Myocyte (in vitro differentiated cells): ENCODE measurements at places on chromosomes 7 and 10. TPM values are rescaled to one million over a fixed set of nuclear protein-coding genes. Genes with fewer than 3 reads are reported as not detected.
A peak's percentile ranks its signal among the peaks of the same experiment; 100 is the strongest.

DNA sequence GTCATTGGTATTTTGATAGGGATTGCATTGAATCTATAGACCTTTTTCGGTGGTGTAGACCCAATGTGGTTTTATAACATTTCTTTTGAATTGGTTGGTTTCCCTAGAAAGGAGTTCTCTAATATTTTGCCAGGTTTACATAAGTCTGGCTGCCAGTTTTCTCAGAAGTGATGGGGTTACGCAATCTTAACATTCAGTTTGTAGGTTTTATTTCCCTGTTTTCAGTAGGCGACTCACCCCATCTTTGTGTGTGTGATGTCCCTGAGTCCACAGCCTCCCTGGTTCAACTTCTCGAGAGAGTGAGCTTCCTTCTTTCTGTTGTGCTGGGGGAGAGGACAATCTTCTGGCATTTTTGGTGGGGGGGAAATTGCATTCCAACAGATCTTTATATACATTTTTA is 9.6 kb upstream of the KIF5B start:
- peak; percentile 26 for DNase-seq

The PRLHR gene
- total RNA-seq = not detected in 2 replicates

GRCh38 chr10:98376485-98376884 is 38.5 kb downstream of the PYROXD2 start:
- no peak for DNase-seq

GRCh38 chr10:26743091-26743490 is 45.6 kb downstream of the PDSS1 start:
- DNase-seq = no peak

DNA sequence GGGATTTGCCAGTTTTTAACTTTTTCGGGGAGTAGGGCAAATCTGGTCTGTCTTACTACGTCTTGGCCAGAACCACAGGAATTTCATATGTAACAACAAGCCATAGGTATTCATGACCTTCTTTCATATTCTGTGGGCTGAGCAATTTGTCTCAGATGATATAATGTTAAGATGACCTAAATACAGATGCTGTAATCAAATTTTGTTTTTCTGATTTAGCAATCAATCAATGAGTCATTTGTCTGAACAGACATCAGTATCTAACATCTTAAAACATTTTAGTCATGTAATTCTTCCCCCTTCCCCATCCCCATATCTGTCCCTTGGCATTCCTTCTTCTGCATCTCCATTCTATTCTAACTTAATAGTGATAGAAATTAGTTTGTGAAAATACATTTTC is 24.8 kb upstream of the NME8 start:
- DNase-seq = no peak

- DNase-seq = peak; percentile 88
Observed at GRCh38 chr7:96949766-96950165, 55.6 kb upstream of the DLX6 start.

The GALNT17 gene
- total RNA-seq = 3.5 and 6.2 TPM in 2 replicates

GRCh38 chr10:97138846-97139245 is 46.9 kb downstream of the SLIT1 start:
- no peak for DNase-seq

DNA sequence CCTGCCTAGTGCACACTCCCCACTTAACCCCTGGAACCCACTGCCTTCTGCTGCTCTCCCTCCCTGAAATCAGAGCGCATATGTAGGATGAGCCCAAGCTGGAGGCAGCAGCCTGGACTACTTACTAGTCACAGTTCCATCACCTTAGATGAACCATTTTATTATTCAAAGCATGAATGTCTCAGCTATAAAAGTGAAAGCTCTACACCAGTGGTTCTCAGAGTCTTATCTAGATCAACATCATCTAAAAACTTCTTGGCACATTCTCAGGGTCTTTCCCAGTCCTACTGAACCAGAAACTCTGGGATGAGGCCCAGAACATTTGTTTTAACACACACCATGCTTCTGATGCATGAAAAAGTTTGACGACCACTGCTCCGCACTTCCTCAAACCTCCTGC is 100.3 kb upstream of the ANK3 start:
- no peak for DNase-seq

DNA sequence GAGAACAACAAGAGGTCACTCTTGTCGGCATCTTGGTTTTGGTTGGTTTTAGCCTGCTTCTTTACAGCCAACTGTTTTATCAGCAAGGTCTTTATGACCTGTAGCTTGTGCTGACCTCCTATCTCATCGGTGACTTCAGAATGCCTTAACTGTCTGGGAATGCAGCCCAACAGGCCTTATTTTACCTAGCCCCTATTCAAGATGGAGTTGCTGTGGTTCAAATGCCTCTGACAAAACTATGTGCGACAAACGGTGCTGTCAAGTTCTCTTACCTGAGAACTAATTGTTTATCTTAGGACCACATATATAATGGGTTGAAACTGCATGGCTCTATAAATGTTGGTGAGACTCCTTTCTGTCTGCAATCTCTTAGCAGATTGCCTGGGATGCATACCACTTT is 35.9 kb upstream of the POT1 start:
- DNase-seq = no peak

DNA sequence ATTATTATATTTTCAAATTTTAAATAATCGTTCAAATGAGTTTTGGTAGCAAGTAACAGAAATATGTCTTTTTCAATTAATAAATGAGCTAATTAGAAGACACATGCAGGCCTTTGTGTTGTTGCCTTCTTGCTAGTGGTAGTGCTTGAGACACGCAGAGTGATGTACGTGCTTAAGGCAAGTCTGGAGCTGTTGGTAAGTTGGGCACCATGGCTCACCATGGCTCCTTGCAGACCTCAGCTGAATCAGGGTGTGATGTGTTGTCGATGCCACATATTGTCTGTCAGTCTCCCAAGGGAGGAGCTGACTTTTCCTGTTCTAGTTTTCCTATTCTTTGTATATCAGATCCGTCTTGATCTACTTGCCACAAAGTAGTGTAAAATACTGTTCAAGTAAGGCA is 8.3 kb downstream of the CDK14 start:
- DNase-seq = no peak

DNA sequence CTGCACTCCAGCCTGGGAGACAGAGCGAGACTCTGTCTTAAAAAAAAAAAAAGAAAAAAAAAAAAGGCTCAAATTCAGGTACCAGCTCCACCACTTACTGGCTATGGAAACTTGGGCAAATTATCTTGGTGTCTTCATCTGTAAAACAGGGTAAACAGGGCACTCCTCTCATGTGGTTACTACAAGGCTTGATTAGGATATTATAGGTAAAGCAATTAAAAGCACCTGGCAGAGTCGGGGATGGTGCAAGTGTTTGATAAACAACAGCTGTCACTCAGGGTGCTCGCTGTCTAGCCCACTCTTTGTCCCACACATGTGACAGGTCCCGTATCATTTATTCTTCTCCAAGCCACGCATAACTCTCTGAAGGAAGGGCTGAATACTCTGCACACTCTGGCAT is 96.9 kb downstream of the SORBS1 start:
- DNase-seq = no peak

- no peak for DNase-seq
Observed at GRCh38 chr7:141551782-141552181, 572 bp downstream of the AGK start.

The PIP gene
- total RNA-seq = not detected in 2 replicates

GRCh38 chr10:7397049-7398035 is 13.5 kb downstream of the SFMBT2 start:
- DNase-seq = no peak

The BTBD16 gene
- 1.2 TPM in 1 of 2 replicates, not detected in the other for total RNA-seq

The GOLGA7B gene
- 0.29 and 0.42 TPM in 2 replicates for total RNA-seq

The CAMK2B gene
- 31.8 and 34.0 TPM in 2 replicates for total RNA-seq
